ENCODE measurements at places on chromosomes 1 and 21.

GRCh38 chr1:39133340-39133684 is 71.2 kb upstream of the MACF1 start:
- no peak for DNase-seq

- DNase-seq, result no peak
Measured at GRCh38 chr1:154483941-154484803, 17.8 kb upstream of the TDRD10 start.

- no peak for DNase-seq
Measured at GRCh38 chr1:81702079-81702715, 98.5 kb upstream of the ADGRL2 start.

GRCh38 chr1:218315638-218316037 is 29.5 kb upstream of the TGFB2 start:
- no peak for DNase-seq

DNA sequence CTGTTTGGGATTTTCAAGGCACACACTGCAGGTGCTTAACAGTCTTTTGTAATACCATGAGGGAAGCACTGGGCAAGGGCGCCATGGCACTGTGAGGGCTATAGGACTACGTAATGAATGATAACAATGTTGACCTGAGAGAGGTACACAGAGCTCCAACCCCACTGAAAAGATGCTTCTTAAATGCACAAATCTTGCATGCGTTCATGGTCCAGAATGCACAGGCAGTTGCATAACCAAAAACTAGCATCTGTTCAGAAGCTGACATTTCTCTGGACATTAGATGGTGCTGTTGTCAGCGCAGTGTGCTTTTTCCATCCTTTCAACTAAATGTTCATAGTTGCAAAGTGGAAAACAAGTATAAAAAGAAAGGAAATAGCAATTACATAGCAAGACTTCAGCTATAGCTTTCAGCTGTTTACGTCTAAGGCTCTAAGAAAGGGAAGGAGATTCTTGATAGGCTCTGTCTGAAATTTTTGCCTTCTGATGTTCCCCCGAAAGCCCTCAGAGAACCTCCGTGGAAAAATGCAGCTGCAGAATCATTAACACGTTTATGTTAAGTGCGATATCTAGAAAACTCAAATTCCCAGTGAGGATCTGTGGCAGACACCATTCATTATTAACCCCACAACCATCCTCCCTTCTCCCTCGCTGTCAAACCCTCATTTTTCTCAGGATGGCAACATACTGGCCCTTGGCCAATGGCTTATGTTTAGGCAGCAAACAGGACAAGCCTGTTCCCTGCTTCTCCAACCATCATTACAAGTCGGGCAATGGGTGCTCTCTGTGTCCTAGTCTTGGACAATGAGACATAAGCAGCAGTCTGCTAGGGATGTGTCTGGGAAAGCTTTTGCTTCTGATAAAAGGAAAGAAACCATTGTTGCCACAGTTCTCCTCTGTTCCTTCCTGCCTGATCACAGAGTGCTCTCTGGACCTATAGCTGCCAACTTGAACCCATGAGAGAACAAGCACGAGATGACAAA is 8.2 kb upstream of the TARBP1 start:
- DNase-seq, result peak; percentile 74
